ENCODE measurements at places on chromosomes 12 and 14.

- DNase-seq, result no peak
Measured at GRCh38 chr12:5565933-5566599, 134.2 kb downstream of the NTF3 start.

DNA sequence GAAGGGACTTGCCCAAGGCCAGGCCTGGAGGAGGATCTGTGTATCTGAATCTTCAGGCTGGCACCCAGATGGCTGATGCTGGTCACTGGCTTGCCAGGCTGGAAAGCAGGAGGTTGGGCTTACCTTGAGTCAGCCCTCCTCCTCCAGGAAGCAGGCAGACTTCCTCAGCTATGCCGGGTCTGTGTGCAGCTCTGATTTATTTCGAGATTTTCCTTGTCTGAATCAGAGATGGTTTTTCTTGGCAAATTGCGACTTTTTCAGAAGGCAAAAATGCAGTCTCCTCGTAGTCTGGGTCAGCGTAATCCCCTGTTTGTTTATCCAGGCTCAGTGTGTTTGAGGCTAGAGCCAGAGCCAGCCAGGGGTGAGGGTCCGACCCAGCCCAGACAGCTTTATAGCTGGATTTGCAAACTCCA, 48.9 kb downstream of the SMOC1 start:
- DNase-seq, result no peak

DNA sequence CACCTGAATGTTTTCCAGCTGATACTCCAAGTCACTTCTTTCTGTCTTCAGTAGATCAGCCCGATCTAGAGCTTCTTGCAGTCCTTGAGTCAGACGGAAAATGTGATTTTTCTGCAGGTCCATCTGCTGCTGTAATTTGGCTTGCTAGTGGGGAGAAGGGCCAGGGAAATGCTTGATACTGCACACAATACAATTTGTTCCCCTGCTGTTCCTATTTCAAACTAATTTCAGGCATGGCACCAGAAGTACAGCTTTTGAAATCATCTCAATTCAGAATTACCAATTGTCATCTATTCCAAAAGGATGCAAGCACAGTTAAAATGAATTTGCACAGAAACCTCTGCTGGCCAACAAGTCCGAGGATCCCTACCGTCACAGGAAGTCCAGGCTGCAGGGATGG, 53.4 kb downstream of the PRKAB1 start:
- no peak for DNase-seq

DNA sequence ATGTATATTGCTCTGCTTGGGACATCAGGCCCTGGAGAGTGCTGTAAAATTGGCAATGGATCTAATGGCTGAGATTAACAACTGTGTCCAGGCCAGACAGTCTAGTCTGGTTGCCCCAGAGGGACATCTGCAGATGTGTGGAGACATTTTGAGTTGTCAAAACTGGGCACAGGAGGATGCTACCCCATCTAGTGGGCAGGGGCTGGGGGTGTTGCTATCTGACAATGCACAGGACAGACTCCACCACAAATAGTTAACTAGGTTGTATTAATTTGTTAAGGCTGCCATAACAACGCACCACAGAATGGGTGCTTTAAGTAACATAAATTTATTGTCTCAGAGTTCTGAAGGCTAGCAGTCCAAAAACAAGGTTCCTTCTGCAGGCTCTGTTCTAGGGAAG, 302.5 kb upstream of the AMIGO2 start:
- peak; percentile 27 for DNase-seq

Measured in OCI-M1 (cell line).